Activated T-cell treated with anti-CD3 and anti-CD28 coated beads, Interleukin-2, amount 50 U/mL, for 72 hours (primary cell): ENCODE measurements at places on chromosomes 12 and 14. TPM values are rescaled to one million over a fixed set of nuclear protein-coding genes. Genes with fewer than 3 reads are reported as not detected.

GRCh38 chr14:103846543-103847450 is 578 bp downstream of the PPP1R13B start:
- peak; percentile 51 for DNase-seq

DNA sequence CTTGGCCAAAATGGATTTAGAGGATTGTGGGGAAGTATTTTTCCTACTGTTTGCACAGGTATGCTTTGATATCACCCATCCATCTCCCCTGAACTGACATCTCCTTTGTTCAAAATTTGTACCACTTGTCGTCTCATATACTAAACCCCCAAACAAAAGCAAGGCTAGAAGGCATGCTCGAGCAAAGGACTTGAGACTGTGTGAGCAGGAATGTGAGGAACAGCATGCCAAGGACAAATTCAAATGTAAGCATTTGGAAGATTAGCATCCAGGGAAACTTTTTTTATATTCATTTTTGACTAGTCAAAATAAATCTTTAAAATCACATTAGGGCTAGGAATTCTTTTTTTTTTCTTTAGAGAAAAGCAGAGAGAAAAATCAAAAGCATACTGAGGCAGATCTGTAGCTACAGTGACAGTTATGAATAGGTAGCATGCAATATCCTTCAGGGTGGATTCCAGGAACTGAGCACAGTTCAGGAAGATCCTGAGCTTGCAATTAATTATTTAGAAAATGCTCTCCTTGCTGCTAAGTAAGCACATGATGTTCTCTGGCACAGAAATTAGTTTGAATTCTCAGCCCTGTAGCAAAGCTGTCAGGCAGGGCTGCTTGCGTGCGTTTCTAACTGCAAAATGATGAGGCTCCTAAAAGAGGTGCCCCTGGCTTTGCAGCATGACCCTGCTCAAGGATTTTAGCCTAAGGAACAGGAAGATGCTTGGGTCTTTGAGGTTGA is 327.7 kb downstream of the LRIG3 start:
- DNase-seq = no peak

KRT3 gene
- not detected for total RNA-seq

- DNase-seq = no peak
Observed at GRCh38 chr12:101743724-101744472, 4.6 kb upstream of the SYCP3 start.

CKAP4 gene
- 14.2 TPM for total RNA-seq

KCNJ8 gene
- not detected for total RNA-seq

GRCh38 chr14:52355016-52355431 is 40.9 kb downstream of the PTGER2 start:
- no peak for DNase-seq

GRCh38 chr14:59249029-59249428 is 60.6 kb downstream of the DAAM1 start:
- no peak for DNase-seq

DNA sequence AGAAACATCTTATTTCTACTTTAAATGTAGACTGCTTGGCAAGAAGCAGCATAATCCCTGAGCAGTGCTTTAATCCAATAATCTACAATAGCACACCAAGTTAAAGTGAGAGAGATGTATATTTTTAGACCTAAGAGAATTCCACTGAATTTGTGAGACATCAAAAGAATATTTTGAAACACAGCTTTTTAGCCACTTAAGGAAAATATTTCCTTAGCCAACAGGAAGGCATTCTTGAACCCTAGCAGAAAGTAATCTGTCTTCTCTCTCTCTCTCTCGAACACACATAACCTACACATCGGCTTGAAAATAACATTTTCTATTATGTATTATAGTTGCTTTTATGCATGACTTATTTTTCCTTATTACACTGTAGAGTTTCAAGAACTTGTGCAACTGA is 34.0 kb downstream of the KITLG start:
- DNase-seq = no peak

DNA sequence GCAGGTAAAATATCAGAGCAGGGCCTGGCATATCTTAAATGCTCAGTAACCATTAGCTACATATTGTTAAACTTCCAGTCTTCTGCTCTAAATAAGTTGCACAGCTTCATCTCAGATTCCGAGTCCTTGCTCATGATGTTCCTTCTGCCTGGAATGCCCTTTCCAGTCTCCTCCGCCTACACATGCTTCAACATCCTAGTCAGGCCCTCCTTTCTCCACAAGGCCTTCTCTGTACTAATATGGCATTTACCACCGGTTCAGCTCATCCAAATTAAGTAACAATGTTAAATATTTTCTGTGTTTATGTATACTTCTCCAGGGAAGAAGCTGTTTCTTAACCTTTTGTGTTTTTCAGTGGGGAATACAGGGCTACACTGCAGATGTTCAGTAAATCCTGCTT is 8.5 kb downstream of the DHH start:
- no peak for DNase-seq

- DNase-seq = no peak
Observed at GRCh38 chr14:24093207-24093900, 757 bp upstream of the PCK2 start.

PROX2 gene
- total RNA-seq = 0.29 TPM

KLRK1 gene
- total RNA-seq = 18.9 TPM

DNA sequence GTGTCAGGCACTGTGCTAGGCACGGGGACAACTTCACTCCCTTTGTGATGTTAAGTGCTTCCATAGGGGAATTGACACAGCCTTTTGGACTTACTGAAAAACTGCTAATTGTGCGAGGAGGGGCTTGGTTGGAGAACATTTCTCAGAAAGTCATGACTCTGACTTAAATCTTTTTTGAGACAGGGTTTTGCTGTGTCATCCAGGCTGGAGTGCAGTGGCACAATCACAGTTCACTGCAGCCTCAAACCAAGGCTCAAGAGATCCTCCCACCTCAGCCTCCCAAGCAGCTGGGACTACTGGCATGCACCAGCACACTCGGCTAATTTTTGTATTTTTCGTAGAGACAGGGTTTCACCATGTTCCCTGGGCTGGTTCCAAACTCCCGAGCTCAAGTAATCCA is 10.2 kb upstream of the LTBP2 start:
- no peak for DNase-seq

DNA sequence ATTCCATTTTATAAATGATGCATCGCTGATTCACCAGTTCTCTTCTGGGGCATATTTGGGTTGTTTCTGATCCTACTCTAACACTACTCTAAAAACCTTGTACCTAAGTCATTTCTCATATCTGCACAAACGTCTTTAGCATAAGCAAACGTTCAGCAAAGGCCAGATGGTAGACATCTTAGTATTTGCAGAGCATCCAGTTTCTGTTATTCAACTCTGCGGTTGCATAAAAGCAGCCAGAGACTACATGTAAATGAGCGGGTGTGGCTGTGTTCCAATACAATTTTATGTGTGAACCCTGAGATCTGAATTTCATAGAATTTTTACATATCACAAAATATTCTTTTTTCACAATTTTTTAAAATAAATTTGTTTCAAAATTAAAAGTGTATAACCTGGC is 22.8 kb upstream of the MMP17 start:
- DNase-seq = no peak

CACNA1C gene
- total RNA-seq = 0.14 TPM
